SHP77 (cell line): ENCODE measurements at places on chromosomes 6 and 20.
A peak's percentile ranks its signal among the peaks of the same experiment; 100 is the strongest.

DNA sequence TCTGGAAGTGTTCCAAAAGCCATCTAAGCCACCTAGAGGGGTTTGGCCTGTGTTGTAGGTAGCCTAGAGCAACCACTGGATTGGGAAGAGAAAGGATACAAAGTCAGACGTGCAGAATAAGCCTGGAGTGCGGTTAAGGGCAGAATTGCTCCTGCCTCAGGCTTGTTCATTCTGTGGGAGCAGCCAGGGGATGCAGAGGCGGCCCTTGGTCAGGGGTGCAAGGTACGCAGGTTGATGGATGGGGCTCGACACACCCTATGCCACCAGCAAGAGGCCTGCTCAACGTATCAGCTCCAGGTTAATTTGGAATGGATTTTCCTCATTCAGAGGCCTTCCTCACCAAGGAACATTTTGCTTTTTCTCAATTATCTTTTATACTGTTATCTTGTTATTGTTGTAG is 129.8 kb downstream of the SLC23A2 start:
- no peak for DNase-seq

DNA sequence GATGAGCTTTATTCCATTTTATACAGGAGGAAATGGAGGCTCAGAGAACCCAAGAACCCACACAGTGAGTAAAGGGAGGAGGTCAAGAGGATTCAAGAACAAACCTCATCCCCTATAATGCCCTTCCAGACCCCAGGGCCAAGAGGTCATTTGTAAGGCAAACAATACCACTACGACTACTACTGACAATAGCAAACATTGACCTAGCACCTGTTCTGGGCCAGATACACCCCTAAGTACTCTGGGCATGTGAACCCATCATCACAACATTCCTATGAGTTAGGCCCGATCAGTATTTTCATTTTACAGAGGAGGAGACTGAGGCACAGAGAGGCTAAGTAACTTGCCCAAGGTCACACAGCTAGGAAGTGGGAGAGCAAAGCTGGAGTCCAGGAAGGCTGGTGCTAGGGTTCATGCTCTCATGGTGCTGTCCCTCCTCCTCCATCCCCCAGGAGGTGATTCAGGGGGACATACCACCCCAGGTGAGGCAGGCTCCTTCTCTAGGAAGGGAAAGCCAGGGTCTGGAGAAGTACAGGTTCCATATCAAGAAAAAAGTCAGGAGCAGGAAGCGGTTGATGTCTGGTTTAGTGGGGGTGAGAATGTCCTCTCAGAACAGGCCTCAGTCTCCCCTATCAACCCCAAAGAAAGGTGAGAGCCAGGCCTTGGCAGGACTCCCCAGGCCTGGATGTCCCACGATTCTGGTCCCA is 13.7 kb downstream of the SLC13A3 start:
- no peak for DNase-seq

GRCh38 chr6:92538275-92538674 is 881.1 kb downstream of the EPHA7 start:
- no peak for DNase-seq

- DNase-seq = no peak
Observed at GRCh38 chr6:39665861-39666260, 59.3 kb downstream of the KIF6 start.

DNA sequence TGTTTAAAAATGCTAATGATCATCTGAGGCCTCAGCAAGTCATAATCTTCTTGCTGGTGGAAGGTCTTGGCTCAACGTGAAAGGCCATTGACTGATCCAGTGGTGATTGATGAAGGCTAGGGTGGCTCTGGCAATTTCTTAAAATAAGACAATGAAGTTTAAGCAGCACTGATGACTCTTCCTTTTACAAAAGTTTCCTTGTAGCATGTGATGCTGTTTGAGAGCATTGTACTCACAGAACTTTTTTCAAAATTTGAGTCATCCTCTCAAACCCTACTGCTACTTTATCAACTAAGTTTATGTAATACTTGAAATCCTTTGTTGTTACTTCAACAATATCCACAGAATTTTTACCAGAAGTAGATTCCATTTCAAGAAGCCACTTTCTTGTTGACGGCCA is 382.3 kb downstream of the ESR1 start:
- DNase-seq = no peak

- DNase-seq = no peak
Observed at GRCh38 chr6:33453393-33454008, 875 bp upstream of the ZBTB9 start.

DNA sequence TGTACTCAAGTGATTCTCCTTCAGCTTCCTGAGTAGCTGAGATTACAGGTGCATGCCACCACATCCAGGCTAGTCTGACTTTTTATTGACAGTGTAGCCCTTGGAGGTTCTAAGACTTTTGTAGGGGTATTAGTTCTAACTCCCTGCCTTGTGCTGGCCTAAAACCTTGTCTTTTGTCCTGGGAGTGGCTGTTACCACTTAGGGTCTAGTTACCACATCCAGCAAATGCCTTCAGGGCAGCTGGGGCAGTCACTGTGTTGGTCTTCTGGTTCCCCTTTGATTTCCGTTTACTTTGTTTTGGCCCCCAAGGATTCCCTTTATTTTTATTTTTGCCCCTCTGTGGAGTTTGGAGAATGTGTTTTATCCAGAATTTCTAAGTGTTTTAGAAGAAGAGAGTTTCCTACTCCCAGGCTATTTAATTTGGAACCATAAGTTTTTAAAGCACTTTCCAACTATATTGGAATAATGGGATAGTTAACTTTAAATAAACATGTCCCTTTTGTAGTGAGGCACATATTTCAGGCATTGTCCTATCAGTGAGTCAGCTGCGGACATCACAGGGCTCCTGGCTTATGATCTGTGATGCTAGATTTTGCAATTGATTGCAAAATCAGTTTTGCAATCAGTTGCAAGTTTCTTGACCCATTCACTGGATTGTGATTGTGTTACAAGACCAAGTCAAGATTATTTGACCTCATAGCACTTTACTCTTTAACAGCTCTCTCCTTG is 25.0 kb downstream of the IL22RA2 start:
- DNase-seq = no peak

DNA sequence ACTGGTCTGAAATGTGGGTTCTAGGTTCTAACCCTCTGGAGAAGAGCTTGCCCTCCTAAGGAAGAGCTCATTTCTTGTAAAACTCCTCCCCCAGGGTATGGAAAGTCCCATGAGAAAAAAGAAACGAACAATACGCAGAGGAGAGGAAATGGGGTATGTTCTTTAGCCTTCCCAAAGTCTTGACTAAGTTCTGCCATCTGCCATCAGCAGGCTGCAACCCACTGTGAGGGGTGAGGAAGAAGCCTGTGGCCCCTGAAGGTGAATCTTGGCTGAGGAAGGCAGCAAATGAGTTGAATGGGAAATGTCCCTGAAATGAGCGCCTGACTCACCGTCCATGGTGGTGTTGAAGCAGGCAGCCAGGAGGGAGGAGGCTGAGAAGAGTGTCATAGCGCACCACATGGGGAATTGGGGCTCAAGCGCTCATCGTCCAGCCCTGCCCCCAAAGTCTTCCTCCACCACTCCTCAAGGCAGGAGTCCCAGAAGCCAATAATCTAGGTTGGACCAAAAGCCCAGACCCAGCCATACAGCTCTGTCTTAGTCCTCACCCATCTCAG is 10.4 kb upstream of the MATN4 start:
- no peak for DNase-seq

GRCh38 chr6:73180763-73181619 is 44.3 kb downstream of the KHDC1L start:
- DNase-seq = peak; percentile 45

GRCh38 chr6:145808239-145808638 is 6.4 kb downstream of the FBXO30 start:
- DNase-seq = no peak

- DNase-seq = no peak
Observed at GRCh38 chr6:43974643-43975230, 152.5 kb downstream of the MRPL14 start.

GRCh38 chr6:140043357-140043756 is 668.9 kb upstream of the CITED2 start:
- no peak for DNase-seq

DNA sequence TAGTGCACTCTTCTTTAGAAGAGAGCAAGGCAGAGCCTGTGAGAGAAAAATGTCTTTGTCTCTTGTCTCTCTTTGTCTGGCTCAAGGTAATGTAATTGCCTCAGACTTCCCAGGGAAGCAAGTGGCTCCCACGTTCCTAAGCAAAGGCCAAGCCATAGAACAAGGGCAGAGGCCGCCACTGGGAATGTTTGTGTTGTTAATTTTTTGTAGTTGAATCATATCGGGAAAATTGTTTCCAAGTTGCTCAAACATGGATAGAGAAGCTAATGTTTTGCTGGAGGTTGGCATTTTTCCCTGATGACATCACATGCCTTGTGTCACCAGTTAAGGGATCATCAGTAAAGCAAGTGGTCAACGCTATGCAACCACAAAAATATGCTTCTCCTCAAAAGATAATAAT is 211.5 kb upstream of the FOXA2 start:
- no peak for DNase-seq

- no peak for DNase-seq
Observed at GRCh38 chr6:169343886-169344749, 90.5 kb upstream of the THBS2 start.

- no peak for DNase-seq
Observed at GRCh38 chr6:137927777-137928218, 60.7 kb downstream of the TNFAIP3 start.

DNA sequence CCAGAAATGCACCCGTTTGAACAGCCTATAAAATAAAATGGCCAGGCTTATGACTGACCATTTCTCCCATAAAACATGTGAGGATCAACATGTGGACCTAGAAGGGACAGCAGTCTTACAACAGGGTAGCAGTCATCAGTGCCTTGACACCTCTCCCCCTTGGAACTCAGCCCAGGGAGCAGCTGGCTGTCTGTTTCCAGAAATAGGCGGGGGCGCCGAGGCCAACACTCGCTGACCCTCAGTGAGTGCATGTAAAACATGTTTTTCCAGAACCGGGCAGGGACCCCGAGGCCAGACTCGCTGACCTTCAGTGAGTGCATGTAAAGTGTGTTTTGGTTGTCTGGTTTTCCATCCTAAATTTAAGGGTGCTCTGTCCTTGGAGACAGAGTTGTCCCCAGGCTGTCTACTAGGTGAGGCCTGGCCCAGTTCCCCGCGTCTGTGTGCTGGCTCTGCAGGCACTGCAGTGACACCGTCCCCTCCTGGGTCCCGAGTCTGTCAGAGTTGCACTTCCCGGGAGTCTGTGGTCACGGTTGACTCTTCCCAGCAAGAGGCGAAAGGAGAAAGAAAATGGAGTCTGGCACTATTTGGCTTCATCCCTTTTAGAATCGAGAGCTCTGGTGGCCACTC is 19.8 kb upstream of the ADRM1 start:
- DNase-seq = no peak

DNA sequence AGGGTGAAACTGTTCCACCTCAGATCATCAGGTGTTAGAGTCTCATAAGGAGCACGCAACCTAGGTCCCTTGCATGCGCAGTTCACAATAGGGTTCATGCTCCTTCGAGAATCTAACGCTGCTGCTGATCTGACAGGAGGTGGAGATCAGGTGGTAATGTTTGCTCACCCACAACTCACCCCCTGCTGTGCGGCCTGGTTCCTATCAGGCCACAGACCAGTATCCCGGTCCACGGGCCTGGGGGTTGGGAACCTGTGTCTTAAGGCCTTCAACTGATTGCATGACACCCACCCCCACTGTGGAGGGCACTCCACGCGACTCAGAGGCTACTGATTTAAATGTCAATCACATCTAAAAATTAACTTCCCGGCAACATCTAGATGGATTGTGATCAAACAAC is 411.2 kb upstream of the SULF2 start:
- no peak for DNase-seq

DNA sequence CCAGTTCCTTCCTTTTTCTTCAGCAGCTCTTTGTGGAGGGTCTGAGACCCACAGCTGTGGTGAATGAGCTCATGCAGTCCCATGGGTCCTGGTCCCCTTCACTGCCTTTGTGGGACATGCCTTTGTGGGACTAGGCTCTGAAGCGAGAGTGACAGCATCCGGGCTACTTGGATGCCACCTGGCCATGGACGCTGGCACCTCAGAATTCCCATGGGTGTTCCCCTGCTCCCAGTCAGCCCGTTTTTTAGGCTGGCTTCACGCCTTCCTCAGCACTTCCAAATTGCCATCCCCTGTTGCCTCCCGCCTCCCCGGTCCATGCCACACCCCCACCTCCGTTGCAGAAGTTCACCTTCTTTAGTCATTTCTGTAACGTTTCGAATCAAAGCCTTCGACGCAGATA is 45.1 kb downstream of the RAMACL start:
- DNase-seq = no peak

DNA sequence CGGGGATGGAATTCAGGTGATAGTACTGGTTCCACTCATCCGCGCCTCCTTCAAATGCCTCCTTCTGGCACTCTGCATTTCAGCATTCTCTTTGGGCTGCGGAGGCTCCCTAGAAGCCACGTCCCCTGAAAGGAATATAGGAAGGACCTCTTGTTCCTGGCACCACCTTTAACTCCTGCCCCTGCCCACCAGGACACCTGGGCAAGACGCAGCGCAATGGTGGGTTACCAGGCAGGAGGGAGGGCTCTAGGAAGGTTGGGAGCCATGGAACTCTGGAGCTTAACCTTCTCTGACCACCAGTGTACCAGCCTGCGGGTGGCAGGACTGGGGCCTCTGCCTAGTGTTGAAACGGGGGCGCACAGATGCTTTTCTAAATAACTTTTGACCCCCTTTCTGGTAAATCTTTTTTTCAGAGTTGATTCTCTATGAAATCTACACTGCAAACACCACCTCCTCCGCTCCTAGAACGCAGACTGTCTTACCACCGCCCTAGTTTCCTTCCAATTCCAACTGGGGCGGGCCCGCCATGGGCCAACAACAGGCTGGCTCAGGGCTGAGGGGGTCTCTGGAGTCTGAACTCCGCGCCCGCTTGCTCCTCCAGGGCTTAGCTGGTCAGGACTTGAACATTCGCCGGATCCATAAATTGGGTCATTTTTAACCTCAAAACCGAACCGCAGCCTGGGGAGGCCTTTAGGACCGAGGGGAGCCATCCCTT is 871 bp upstream of the SYNDIG1 start:
- no peak for DNase-seq

DNA sequence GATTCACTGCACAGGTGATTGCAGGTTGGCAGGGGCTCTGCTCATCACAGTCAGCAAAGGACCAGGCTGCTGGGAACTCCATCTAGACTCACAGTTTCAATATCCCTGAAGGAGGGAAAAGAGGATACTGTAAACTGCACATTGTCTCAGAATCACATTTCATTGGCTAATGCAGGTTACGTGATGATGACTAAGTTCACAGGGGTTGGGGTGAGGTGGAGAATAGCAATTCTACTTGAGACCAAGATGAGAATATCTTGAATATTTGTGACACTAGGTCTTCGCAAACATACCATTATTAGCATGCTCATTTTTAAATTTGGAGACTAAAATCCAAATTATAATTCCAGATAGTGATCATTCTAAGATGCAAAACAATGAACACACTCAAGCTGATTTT is 208.5 kb upstream of the CITED2 start:
- no peak for DNase-seq
